Activated CD8-positive, alpha-beta memory T cell treated with anti-CD3 and anti-CD28 coated beads for 1 hour (primary cell): ENCODE measurements at places on chromosomes 16 and 17.

GRCh38 chr16:47016700-47017133, 43.2 kb upstream of the DNAJA2 start:
- DNase-seq: no peak

DNA sequence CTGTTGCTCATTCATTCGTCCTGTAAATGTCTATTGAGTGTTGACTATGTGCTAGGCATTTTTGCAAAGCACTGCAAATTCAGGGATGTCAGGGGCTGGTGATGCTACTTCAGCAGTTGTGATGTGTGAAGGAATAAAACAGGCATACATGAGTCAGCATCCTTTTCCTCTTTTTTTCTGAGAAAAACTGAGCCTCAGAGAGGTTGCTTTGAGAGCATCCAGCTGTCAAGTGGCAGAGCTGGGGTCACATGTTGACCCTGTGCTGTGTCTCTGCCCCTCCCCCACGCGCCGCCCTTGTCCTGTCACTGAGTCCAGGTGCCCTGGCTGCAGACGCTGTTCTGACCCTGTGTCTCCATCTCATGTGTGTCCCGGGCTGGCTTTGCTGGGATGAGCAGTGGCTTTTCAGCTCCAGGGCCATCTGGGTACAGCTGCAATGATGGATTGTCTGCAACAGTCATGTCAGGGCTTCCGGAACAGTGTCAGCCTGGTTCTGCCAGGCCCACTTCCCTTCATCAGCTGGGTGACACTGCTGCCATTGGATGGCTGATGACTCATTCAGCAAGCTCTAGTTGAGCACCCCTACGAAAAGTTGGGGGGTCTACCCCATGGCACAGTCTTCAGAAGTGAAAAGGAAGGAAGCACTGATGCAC, 14.9 kb downstream of the SEC14L5 start:
- no peak for DNase-seq

GRCh38 chr16:30895627-30896260, 670 bp upstream of the CTF1 start:
- DNase-seq: no peak

DNA sequence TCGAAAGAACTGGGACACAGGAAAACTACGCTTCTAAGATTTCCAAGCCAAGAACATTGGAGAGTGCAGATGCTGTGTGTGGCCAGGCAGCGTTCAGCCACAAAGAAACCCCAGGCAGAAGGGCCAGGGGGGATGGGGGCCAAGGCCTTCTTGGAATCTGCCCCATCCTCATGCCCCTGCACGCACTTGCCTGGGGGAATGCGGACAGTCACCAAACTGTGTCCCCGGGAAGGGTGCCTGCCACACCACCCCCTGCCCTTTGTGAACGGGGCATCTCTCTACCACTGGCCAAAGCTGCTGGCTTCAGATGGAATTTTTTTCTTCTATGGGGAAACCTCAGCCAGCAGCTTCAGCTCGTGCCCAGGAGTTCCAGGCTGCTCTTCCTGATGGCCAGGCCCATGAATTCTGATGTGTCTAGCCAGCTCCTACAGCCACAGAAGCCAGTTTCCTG, 32.0 kb upstream of the DNAH17 start:
- no peak for DNase-seq

GRCh38 chr17:77326636-77327035, 185.9 kb downstream of the SEC14L1 start:
- DNase-seq: no peak

DNA sequence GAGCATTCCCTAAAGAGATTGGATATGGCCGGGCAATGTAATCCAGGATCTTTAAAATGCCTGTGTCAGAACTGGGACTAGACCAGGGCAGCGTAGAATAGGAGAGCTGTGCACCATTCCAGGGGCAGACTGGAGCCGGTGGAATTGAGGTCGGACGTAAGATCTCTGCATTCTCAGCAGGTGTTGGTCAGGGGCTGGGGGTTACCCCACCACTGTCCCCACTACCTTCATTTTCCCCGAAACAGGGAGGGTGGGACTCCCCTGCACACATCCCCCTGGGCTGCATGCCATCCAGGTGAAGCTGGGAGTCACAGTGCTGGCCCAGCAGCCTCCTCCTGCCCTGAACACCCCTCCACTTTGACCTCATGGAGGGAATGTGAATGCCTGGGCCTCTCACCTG, 17.8 kb downstream of the OSBPL7 start:
- DNase-seq: no peak

GRCh38 chr17:13750816-13751793, 149.4 kb upstream of the HS3ST3A1 start:
- no peak for DNase-seq

DNA sequence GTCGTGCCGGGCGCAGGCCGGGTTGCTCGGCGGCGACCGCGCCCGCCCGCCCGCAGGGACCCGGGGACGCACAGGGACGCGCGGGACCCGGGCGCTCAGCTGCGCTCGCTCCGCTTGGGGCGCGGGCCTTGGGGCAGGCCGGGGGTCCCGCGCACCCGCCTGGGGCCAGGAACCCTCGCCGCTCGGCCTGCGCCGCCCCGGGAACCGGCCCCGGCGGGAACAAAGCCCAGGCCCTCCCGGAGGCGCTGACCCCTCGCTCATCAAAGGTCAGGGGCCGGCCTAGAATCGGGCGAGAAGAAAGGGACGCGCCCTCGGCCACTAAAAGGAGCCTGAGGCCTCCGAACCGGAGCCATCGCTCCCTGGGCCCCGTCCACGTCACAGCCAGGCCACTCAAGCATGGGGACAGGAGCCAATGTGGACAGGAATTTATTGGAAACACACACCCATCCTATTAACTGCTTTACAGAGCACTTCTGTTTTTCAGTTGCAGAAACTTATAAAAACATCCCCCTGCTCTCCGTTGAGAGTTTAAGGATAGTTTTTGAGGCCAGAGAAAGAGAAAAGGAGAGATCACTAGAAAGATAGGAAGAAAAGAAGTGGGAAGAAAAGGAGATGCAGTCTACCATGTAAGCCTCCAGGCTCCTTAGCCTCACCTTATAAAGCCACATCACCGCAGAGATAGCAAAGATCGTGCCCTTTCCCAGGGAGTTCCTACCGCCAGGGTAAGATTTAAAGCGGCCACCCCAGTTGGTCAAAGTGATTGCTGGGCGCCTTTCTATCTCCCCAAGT, 558 bp upstream of the ZFHX3 start:
- DNase-seq: no peak

DNA sequence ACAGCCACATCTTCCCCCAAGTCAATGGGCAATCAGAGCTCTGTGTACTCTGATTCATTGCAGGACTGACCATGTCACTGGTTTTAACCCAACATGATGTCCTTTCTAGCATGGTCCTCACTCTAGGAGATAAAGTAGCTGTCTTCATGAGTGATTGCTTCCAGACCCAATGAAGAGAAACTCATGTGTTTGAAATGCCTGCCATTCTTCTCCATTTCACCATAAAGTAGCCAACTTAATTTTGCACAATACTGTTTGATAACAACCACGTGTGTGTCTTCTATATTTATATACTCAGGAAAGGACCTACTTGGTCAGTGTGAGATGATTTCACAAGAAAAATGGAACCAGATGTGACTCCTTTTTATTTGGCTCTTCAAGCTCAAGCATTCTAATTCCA, 172.5 kb downstream of the AXIN2 start:
- DNase-seq: no peak

DNA sequence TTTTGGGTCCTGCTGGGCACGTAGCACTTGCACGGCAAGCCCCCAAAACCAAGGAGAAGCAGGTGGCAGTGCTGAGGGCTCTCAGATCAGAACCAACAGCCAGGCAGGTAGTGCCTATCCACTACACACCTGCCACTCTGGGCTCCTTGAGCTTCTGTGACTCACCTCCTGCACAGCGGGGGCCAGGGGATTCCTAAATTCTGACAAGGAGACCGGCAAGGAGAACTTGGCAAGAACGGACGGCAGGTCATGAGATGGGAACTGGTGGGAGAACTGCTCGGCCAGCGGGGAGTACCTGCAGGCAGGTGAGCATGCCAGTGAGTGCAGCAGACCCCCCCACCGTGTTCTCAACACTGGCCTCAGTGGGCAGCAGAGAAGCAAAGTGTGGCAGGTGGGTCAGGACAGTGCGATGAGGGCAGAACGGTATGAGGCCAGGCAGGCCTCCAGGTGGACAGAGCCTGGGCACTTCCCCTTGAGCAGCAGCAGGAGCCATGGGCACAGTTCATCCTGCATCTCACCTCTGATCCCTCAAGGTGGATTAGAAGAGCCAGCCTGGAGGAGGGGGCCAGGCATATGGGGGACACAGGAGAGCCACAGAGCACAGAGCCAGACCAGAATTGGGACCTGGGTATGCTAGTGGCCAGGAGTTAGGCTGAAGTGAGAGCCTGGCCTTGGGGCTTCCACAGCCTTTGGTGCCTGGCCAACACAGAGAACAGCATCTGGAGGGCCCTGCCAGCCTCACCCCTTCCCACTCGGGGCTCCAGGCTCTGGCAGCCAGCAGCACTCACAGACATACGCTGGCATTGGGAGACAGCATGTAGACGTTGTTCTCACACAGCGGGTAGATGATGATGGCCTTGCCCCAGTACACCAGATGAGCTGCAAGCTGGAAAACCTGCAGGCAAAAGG, 14.7 kb downstream of the MPG start:
- DNase-seq: no peak

- DNase-seq: no peak
Observed at GRCh38 chr17:27914382-27914781, 21.2 kb upstream of the LYRM9 start.

GRCh38 chr17:46732754-46733398, 85.6 kb downstream of the WNT3 start:
- no peak for DNase-seq

GRCh38 chr17:3012926-3013581, 50.4 kb downstream of the OR1D5 start:
- DNase-seq: peak; percentile 34

GRCh38 chr17:6517062-6517461, 39.3 kb downstream of the PITPNM3 start:
- DNase-seq: no peak

DNA sequence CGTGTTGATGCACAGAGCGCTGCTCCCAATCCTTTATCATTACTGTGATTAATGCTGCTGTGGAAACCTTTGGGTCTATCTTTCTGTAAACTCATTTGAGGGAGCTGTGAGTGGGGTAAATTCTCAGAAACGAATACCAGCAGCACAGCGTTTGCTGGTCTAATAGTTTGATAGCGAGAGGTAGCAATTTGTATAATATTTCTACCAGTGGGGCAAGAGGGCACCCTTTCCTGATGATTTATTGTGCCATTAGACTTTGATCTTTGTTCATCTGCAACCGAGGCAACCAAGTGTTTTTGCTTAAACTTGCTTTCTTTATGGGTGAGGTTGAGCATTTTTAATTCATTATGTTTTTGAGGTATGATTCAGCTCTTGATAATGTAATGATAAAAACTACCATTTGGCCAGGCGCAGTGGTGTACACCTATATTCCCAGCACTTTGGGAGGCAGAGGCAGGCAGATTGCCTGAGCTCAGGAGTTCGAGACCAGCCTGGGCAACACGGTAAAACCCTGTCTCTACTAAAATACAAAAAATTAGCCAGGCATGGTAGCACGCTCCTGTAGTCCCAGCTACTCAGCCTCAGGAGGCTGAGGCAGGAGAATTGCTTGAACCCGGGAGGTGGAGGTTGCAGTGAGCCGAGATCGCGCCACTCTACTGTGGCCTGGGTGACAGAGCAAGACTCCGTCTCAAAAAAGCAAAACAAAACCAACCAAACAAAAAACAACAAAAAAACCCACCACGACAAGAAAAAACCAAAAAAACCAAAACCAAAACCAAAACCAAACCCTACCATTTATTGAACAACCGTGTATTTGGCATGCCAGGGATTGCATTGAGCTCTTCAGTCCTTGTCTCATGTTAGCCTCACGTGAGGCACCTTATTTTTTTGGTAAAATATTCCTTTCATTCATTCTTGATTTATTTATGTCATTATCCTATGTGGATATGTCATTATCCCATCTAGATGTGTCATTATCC, 81.5 kb downstream of the PLCG2 start:
- no peak for DNase-seq

GRCh38 chr16:12573730-12574383, 229.8 kb downstream of the CPPED1 start:
- DNase-seq: peak; percentile 34

- no peak for DNase-seq
Observed at GRCh38 chr17:40857535-40857934, 9.5 kb downstream of the KRT12 start.

- DNase-seq: no peak
Observed at GRCh38 chr17:37642681-37643080, 565 bp downstream of the DDX52 start.

DNA sequence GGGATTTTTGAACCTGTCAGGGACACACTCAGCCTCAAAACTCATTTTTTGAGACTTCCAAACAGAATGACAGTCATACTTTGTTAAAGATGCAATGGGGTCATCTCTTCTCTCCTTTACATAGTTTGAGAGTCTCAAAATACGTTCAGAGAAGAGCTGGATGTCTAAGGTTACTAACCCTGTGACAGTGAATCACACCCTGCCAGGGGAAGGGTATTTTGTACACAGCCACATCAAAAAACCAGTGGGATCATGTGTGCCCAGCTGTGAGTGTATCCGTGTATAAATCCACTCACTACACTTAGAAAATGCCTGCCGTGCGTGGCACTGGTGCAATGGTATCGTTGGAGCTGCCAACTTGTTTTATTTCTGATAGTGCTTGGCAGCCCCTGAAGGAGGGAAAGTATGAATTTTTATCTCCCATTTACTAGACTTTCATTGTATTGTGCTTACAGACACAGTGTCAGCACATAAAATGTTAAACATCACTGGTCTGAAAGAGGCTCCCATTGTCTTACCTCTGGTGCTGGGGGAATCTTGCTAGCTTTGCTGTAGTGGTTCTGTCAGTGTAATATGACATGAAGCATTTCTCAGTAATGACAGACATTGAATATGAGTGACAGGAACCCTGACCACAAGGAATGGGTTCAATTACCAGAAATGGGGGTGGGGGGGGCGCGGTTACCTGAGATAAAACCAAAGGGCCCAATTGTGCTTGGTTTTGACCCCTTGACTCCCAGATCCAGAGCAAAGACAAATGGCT, 256.3 kb downstream of the FTO start:
- no peak for DNase-seq

DNA sequence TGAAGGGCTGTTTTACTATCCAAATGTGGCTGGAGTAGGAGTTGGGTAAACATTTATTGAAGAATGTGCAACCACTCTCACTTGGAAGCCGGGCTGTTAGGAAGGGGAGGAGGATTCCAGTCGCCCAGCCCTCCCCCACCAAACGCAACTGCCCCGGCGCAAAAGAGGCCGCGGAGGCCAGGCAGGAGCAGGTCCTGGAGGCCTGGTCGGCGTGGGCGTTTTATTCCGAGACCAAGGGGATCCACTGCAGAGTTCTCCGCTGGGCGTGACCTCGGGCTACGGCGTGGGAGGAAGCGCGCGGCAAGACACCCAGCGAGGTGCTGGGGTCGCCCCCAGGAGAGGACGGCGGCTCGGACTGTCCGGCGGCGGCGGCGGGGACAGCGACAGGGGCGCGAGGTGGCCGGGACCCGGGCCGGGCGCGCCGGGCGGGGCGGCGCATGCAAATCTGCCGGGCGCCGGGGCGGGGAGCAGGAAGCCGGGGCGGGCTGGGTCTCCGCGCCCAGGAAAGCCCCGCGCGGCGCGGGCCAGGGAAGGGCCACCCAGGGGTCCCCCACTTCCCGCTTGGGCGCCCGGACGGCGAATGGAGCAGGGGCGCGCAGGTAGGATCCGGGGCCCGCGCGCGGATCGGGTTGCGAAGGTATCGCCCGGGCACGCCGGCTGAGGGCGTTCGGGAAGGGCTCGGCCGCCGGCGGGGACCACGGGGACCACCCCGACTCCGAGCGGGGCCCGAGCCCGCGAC, at the start of gene IL4R:
Gene IL4R, plus strand, starts transcription at position 553 of the 739 bp plus-strand sequence. CDS start 26,230 bp downstream, outside the sequence.
- no peak for DNase-seq
